ENCODE measurements at places on chromosomes 13 and 19.

- DNase-seq, result no peak
Measured at GRCh38 chr19:48739404-48740163, 826 bp downstream of the RASIP1 start.

GRCh38 chr13:76725896-76726295, 160.3 kb downstream of the KCTD12 start:
- DNase-seq, result no peak

DNA sequence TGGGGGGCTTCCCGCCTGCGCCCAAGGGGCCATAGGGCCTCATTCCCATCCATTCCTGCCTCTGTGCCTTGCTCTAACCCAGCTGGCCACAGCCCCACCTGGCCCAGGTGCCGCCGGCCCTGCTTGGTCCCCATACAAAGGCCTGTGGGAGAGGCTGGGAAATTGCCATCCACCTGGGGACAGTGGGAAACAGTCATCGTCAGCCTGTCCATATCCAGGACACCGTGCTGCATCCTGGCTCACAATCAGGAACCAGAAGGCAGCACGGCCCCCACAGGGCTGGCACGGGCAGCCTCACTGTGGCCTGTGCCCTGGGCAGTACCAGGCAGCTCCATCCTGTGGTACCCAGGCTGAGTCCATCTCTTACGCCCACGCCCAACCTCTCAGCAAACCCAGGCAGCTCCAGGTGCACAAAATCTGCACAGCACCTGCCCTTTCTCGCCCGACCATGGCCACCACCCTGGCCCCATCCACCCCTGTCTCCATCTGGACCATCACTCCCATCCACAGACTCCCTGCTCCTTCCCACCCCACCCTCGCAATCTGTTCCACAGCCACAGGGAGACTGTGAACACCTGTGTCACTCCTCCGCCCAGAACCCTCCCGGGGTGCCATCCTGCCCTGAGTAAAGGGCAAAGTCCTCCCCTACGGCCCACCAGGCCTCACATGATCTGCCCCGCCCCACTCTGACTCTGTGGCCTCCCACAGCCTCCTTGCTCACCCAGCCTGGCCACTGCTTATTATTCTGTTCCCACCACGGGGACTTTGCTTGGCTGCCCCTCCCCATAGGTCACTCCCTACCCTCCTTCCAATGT, 21.1 kb upstream of the FBXO27 start:
- DNase-seq, result no peak

GRCh38 chr13:25253702-25254101, 33.6 kb downstream of the MTMR6 start:
- DNase-seq, result no peak

- no peak for DNase-seq
Measured at GRCh38 chr13:38042771-38043170, 173.2 kb upstream of the TRPC4 start.

DNA sequence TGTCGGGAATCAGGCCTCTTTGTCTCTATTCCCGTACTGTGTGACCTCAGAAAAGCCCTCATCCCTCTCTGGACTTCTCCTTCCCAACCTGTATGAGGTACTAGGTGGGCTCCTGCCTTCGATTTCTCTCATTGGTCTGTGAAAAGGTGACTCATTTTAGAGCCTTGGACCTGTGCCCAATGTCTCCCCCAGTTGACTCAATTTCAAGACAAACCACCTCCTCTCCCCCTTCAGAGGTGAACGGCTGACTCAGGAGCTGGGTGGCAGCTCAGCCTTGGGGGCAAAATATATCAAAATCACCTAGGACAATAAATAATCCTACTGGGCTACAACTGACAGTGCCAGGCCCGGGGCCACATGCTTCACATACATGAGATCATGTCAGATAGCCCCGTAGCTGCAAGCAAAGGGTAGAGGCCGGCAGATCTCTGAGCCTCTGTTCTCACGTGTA, 630 bp downstream of the COQ8B start:
- peak; percentile 55 for DNase-seq

DNA sequence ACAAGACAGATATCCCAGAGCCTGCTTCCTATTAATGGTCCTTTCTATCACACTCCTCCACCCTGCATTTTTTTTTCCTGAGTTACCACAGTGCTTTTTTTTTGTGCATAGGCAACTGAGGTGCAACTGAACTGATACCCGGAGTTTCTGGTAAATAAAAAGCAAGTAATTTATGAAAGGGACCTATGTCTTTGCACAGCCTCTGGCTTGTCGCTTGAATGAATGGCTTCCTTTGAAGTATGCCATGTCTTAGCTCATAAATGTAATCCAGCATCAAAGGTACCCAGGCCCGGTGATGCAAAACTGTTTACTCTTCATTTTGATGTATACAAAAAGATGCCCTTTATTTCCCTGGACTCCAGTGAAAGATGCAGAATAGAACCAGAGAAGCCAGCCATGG, 31.8 kb downstream of the GSX1 start:
- no peak for DNase-seq

- no peak for DNase-seq
Measured at GRCh38 chr13:38979891-38980749, 10.5 kb downstream of the STOML3 start.

- no peak for DNase-seq
Measured at GRCh38 chr13:90673746-90674145, 673.7 kb upstream of the MIR17HG start.

- no peak for DNase-seq
Measured at GRCh38 chr13:20891034-20891433, 11.5 kb downstream of the XPO4 start.

DNA sequence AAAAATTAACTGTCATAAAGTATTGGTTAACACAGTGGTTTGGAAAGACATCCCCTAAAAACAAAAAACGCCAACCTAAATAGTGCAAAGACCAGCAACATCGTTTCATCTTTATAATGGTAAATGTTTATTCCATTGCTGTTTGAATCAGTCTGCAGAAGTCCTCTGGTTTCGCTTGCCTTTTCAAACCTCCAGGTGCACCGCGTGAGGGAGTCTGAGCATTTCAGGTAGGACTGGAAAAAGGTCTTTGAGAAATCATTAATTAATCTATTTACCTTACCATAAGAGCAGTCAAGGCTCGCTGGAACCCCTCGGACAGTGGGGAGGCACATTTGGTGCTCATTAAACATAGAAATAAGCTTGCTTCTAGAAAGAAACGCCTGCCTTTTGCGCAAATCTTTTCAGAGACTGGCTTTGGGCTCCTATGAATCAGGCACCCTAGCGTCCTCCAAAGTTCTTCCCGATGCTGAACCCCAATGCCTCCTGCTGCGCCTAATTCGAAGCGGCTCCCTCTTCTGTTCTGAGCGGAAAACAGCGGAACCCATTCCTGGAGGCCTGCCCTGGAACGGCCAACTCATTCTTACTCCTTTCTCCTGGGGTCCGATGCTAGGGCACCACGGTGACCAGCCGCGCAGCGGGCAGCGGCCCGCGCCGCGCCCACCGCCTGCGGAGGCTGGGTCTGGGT, 951 bp upstream of the MTUS2 start:
- no peak for DNase-seq

GRCh38 chr13:99332456-99332855, 25.3 kb upstream of the GPR183 start:
- DNase-seq, result no peak
